Posterior vena cava (tissue), 2 donors: ENCODE measurements at places on chromosomes 12 and 14.

DNA sequence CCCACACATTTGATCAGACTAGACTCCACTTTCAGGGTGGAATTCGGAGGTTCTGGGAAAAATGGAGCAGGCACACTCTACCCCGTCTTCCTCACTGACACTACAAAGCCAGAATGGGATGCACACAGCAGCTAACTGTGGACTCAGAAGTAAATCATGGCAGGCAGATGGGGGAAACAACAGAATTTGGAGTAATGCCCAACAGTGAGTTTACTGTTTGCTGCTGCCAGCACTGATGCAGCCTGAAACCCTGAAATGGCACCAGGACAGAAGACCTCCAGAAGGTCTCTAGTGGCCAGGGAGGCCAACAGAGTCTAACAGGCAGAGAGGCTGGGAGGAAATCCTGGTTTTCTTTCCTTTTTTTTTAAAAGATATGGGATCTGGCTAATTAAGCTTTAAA is 24.6 kb downstream of the KCTD10 start:
- DNase-seq, result peak; percentile 28

GRCh38 chr12:128298091-128298748 is 31.2 kb downstream of the TMEM132C start:
- DNase-seq, result no peak

DNA sequence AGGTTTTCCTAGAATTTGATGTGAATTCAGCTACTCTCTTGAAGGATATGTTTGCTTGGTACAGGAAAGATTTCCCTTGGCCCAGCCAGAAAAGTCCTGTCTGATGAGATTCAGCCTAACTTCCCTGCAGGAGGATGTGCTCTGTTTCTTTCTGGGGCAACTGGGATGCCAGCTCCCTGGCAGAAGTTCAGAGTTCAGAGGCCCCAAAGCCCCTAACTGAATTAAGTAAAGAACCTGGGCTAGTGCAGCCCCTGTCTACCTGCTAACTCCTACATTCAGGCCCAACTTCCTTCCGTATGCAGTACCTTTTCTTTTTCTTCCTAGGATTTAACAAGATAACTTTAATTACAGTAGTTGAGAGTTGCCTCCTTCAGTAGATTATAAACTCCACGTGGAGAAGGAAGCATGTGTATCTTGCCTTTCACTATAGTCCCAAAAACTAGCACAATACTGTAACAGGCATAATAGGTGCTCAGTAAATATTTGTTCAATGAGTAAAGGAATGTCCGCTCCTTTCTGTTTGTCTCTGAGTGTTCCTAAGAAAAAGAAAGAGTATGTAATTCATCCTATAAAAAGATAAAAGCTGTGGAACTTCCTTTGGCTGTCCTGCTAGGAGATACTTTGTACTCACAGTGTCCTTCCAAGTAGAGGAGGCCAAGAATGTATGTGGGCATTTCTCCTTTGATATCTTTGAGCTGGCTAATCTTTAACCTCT is 141.0 kb downstream of the SLC8A3 start:
- no peak for DNase-seq

- no peak for DNase-seq
These were observed 34.6 kb downstream of the MTHFD1 start for GRCh38 chr14:64422756-64423155.

- no peak for DNase-seq
These were observed 30.6 kb upstream of the SLC2A3 start for GRCh38 chr12:7966563-7966962.

DNA sequence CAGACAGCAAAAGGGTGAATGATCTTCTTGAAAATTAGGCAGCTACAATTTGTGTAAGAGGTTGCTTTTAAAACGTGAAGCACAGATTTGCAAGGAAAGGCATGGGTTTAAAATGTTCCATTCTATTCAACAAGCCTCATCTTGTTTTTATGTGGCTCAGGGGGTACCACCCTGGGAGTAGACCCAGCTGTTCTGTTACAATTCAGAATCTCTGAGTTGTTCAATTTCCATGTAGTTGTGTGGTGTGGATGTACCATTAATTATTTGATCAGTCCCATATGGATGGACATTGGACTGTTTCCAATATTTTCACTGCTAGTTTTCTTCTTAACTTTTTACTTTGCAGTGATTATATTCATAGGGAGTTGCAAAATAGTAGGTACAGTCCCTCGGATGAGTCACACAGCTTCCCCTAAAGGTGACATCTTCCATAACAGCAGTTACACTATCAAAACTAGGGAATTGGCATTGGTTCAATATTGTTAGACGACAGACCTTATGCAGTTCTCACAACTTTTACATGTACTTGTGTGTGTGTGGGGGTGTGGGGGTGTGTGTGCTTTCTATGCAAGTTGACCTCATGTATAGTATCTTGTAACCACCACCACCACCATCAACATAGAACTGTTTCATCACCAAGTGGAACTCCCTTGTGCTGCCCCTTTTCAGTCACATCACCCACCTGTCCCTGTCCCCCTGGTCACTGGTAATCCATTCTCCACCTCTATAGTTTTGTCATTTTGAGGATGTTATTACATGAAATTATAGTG is 59.0 kb upstream of the CAPRIN2 start:
- DNase-seq, result no peak

DNA sequence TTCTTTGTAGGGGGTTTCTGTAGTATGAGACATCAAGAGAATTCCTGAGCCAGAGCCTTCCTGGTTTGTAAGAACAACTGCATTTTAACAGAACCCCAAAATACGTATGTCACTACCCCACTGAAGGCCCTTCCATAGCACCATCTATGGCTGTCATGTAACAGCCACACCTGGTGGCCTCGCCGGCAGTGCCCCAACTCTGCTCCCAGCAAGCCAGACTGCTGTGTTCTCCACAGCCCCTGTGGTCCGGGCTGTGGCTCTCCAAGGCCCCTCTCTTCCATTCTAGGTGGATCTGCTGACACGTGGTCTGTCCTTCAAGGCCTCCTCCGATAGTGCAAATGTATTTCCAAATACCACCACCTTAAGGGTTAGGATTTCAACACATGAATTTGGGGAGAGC is 9.9 kb upstream of the PPP1R13B start:
- peak; percentile 44 for DNase-seq

- no peak for DNase-seq
These were observed 132.8 kb downstream of the RIMBP2 start for GRCh38 chr12:130583317-130583716.
